ENCODE measurements at places on chromosomes 16 and 17.

GRCh38 chr16:19733551-19733950 is 15.5 kb downstream of the IQCK start:
- H3K4me3 ChIP-seq: no peak overlapping the region
- H3K27me3 ChIP-seq: no peaks in the 10 kb centered on the region
- H3K27ac ChIP-seq: no peak overlapping the region
- peaks cover 15% of the 10 kb centered on the region for H3K36me3 ChIP-seq
- DNase-seq: no peak

GRCh38 chr17:71902894-71903506 is 217.8 kb upstream of the SOX9 start:
- H3K36me3 ChIP-seq: no peaks in the 10 kb centered on the region
- H3K4me3 ChIP-seq: no peak overlapping the region
- H3K27me3 ChIP-seq: no peaks in the 10 kb centered on the region
- DNase-seq: no peak
- H3K4me1 ChIP-seq: no peaks in the 10 kb centered on the region

DNA sequence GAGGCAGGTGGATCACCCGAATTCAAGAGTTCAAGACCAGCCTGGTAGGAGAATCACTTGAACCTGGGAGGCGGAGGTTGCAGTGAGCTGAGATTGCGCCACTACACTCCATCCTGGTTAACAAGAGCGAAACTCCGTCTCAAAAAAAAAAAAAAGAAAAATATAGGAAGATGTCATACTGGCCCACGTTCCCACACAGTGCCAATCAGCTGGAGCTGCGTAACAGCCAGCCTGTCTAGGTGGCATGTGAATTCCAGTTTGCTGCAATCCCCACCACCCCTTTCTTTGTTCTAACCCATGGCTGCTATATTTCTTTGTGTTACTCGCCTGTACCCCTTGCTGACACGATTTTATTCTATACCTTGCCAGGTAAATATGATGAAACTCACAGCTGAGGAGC is 7.5 kb downstream of the NFATC2IP start:
- peaks cover 12% of the 10 kb centered on the region for H3K4me1 ChIP-seq
- peaks cover 93% of the 10 kb centered on the region for H3K36me3 ChIP-seq
- H3K27me3 ChIP-seq: no peaks in the 10 kb centered on the region
- no peak overlapping the region for H3K4me3 ChIP-seq
- H3K27ac ChIP-seq: no peak overlapping the region

DNA sequence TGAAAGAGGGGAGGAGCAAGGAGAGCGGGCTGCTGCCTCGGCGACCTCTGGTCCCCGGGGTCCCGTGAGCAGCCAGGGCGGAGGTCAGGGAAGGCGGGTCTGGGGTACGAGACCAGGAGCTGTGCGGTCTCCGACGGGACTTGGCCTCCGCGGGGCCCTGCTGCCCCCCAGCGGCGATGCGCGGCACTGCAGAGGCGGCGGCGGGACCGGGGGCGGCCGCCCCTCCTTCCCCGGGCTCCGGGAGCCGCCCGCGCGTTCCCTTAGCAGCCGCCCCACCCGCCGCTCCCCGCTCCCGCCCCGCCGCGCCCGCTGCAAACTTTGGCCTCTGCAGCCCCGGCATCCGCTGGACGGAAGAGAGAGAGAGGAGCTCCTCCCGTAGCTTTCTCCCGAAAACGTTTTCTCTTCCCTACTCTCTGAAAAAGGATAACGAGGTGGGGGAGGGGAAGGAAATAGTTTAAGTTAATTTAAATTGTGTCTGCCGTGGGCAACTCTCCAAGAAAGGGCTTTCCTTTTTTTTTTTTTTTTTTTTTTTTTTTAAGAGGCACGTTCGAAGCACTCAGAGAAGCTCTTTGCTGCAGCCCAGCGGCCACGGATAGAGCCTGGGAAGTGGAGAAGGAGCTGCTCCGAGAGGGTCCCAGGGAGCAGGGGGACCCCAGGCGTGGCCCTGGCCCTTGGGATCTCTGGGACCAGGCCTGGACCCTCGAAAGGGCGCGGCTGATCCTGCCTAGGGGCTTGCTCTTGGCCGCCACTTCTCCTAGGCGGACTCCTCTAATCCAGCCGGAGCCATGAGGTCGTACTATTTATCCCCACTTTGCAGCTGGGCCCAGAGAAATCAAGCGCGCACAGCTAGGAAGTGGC is 43.2 kb downstream of the C16orf82 start:
- DNase-seq: peak; percentile 93
- no peaks in the 10 kb centered on the region for H3K36me3 ChIP-seq
- no peaks in the 10 kb centered on the region for H3K27me3 ChIP-seq

DNA sequence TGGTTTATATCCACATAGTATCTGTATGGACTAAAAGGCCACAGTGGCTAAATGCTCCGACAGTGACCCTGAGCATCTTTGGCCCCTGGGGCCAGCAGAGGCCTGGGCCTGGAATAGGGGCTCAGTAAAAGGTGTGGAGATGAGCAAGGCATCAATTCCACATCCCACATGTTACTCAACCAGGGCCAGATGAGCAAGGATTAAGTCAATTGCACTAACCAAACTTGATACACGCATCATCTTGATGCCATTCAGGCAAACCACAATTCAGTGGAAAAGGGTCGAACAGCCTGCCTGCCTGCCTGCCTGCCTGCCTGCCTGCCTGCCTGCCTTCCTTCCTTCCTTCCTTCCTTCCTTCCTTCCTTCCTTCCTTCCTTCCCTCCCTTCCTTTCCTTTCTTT is 53.5 kb upstream of the DNAJA2 start:
- no peaks in the 10 kb centered on the region for H3K4me1 ChIP-seq
- H3K27ac ChIP-seq: no peak overlapping the region
- no peak overlapping the region for H3K4me3 ChIP-seq
- H3K36me3 ChIP-seq: no peaks in the 10 kb centered on the region

DNA sequence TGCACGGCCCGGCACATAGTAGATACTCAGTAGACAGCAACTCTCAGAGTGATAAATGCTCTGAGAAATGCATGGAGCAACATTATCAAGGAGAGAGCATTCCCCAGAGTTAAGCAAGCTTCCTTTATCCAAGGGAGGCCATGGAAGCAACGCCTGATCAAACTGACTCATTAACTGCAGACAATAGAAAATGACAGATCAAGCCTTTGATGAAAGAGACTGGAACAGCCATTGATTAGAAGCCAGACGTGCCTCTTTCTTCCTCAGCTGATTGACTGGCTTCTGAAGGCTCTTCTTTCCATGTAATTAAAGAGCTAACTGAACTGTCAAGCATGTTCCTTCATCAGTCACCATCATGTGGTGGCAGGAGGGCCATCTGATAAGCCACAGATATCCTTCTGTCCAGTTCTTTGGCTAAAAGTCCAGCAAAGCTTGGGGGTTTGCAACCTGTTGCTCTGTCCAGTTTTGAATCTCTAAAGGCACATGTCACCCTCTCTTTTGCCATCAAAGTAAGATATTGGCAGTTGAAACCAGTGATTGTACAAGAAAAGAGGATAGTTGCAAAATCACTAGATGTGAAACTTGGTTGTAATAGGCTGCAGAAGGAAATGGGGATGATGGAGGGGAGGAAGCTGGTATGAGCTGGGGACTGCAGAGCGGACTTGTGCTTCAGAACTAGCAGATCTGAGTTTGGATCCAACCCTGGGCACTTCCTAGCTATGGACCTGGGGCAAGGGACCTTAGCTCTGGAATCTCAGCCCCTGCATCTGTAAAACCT is 188.0 kb downstream of the HAPSTR1 start:
- H3K27me3 ChIP-seq: peaks cover 4% of the 10 kb centered on the region
- H3K27ac ChIP-seq: no peak overlapping the region
- H3K4me1 ChIP-seq: no peaks in the 10 kb centered on the region
- no peak overlapping the region for H3K4me3 ChIP-seq
- H3K36me3 ChIP-seq: no peaks in the 10 kb centered on the region

DNA sequence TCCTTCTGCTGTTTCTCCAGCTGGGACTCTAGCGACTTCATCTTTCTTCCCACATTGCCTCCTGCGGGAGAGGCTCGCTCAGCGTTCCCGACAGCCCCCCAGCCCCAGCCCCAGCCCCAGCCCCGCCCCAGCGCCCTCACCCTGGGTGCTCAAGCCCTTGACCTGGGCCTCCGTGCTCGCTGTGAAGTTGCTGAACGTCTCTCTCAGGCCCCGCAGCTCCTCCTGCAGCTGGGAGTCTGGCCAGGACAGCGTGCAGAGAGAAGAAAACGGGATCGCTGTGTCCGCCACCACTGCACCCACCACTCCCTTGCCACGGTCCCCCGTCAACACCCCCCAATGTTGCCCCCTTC is 2.4 kb downstream of the ASGR1 start:
- H3K4me1 ChIP-seq: peaks cover 12% of the 10 kb centered on the region
- no peaks in the 10 kb centered on the region for H3K27me3 ChIP-seq
- no peaks in the 10 kb centered on the region for H3K36me3 ChIP-seq

Data from activated T-cell treated with anti-CD3 and anti-CD28 coated beads, Interleukin-2, amount 50 U/mL, for 24 hours (primary cell).